ENCODE measurements at places on chromosomes 5 and 9. TPM values are rescaled to one million over a fixed set of nuclear protein-coding genes. Genes with fewer than 3 reads are reported as not detected.

Gene CCDC152
- not detected for total RNA-seq

GRCh38 chr5:52743970-52744369, 43.7 kb upstream of the ITGA1 start:
- DNase-seq, result no peak

- DNase-seq, result no peak
These were observed 66.4 kb upstream of the PIK3R1 start for GRCh38 chr5:68149189-68149588.

Gene NTRK2
- not detected for total RNA-seq

DNA sequence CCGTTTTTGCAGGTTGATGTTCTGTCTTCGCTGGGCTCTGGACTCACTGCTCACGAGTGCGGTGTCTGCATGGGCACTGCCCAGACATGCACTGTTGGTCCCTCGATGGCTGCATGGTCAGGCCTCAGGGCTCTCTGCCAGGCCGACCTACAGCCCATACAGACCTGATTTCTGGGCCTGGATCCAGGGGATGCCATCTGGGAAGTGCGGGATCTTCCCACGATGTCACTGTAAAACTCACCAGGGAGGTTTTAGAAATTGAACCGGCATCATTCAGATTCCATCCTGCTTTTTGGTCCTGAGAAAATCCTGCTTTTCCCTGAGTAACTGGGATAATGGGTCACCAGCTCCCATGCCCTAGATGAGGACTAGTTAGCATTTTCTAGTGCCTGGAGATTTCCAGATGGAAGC, 9.1 kb downstream of the S1PR3 start:
- DNase-seq, result no peak

GRCh38 chr5:51731421-51732029, 348.3 kb downstream of the ISL1 start:
- peak; percentile 2 for DNase-seq

DNA sequence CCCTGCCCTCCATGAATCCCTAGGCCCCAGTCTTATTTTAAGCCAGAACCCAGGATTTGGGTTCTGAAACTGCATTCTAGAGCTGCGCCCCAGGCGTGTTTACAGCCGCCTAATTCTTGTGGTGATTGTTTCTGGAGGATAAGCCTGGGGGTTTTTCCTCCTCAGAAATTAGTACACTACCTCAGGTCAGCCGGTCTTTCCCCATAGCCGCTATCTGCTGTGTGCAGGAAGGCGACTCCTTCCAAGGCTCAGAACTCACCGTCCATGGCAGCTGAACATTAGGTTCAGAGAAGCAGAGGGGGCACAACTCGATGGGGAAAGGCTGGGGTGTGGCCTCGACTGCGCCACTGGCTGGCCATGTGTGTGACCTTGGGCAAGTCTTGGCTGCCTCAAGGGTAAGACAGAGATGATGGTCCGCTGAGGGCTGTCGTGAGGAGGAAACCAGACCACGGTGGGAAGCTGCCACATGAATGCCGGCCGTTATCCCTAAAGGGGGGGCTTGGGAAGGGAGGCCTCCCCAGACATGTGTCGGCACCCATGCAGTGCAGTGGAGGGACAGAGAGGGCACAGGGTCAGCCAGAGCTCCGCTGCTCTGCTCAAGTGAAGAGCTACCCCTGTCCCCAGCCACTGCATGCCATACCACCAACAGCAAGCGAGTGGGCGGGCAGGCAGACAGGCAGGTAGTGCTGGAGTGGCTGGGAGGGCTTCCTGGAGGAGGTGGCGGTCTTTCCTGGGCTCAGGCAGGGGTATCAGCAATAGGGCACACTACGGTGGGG, 28.9 kb downstream of the SHB start:
- DNase-seq, result no peak

DNA sequence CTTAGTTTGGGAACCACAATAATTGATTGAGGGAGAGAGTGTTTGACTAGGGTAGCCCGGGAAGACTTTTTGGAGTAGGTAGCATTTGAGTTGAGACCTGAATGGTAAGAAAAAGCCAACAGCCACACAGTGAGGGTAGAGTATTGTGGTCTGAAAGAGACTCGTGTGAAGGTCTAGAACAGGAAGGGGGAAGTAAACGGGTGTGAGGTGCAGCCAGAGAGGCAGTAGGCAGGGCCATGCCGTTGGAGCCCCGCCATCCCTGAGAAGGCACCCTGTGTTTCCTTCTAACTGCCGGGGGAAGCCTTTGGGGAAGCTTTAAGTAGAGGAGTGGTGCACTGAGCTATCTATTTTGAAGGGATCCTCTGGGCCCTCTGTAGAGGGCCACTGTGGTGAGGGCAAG, 3.5 kb upstream of the F2RL2 start:
- no peak for DNase-seq

Gene CDKN2A
- total RNA-seq, result not detected

- DNase-seq, result peak; percentile 69
These were observed 36.9 kb downstream of the ANKRD33B start for GRCh38 chr5:10600626-10601245.

- DNase-seq, result peak; percentile 82
These were observed 33.5 kb downstream of the TLX3 start for GRCh38 chr5:171342362-171343111.
